ENCODE measurements at places on chromosomes 16 and 17. TPM values are rescaled to one million over a fixed set of nuclear protein-coding genes. Genes with fewer than 3 reads are reported as not detected.

DNA sequence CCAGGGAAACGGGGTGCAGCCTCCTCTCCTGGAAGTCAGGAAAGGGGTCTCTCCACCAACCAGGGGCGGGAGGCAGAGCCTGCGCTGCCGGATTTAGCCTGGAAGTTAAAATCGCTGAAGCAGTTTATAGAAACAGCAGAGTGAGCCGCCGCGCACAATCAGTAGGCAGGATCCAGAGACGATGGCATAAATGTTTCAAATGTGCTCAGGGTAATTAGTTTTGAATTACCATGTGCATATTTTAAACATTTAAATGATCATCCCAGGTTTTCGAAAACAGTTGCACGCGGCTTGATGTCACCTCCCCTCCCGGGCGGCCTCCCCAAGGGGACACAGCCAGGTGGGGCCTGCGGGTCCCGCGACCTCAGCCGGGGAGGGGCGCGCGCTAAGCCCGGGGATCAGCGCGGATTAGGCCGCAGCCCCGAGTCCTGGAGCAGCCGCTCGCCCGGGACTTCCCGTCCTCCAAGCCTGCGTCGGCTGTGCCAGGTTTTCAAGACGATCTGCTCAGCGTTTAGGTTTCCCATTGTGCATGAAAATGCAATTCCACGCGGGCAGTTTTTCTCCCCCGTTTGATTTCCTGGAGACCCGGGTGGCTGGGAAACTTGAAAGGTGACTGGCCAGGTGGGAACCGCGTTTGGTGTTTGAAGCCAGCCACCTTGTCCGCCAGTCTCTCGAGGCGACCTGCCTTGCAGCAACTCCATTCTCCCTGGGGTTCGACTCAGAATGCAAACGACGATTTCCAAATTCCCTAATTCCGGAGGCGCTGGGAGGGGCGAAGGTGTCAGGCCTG lies 78.3 kb downstream of the RPA1 start:
- H3K27me3 ChIP-seq, result peaks cover 19% of the 10 kb centered on the region
- DNase-seq, result no peak
- H3K27ac ChIP-seq, result peak overlapping the region; percentile 15
- H3K4me3 ChIP-seq, result peak overlapping the region; percentile 41
- H3K4me1 ChIP-seq, result peaks cover 40% of the 10 kb centered on the region

DNA sequence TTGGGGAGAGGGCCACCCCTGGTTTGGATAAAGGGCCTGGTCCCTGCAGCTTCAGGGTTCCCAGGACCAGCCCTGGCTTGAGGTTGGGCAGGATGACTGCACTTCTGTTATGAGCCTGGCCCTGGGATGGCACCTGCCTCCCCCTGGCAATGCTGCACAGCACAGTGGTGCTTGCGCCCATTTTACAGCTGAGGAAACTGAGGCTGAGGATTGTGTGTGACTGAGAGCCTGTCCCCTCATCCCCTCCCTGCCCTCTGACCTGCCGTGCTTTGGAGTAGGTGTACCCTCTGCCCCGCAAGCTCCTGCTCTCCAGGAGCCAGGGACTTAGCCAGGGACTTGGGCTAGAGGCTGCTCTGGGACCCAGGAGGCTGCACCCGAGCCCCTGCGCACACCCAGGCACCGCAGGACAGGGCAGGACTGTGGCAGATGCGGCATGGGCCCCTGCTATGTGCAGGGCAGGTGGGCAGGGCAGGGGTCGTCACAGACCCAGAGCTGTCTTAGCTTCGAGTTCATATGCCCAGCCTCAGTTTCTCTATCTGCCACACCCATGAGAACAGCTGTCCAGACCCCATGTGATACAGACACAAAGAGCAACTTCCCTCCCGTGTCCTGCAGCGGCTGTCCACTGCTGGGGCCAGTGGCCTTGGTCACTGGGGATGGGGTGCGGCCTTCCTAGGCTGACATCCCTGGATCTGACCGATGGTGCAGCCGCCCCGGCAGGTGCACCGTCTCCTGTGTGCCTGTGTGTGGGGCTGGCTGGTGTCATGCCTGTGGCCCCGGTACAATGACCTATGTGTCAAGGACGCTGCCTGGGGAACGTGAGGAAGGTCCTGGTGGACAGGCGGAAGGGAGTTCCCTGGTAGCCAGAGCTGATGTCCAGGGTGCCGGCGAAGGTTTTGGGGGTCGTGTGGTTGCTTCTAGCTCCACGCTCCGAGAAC lies 36.6 kb downstream of the BAHCC1 start:
- peaks cover 90% of the 10 kb centered on the region for H3K4me1 ChIP-seq
- H3K27me3 ChIP-seq, result no peaks in the 10 kb centered on the region

DNA sequence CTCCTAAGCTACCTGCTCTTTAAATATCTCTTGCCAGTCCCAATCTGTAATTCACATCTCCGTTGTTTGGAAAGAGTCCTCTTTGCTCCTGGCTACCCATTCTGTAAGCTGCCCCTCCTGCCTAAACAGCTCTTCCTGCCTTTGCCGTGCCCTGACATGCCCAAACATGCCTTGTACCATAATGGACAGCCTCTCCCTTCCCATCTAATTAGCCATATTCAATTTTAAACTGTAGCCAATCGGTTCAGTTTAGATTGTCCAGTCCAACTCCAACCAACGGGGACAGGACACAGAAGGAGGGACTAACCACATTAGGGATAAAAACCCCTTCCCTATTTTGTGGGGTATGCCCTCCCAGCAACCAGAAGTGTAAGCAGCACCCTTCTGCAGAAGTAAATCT lies 30.6 kb upstream of the CLEC3A start:
- H3K36me3 ChIP-seq, result no peaks in the 10 kb centered on the region
- no peak overlapping the region for H3K4me3 ChIP-seq
- no peak for DNase-seq
- no peak overlapping the region for H3K27ac ChIP-seq
- no peaks in the 10 kb centered on the region for H3K27me3 ChIP-seq
- no peaks in the 10 kb centered on the region for H3K4me1 ChIP-seq

DNA sequence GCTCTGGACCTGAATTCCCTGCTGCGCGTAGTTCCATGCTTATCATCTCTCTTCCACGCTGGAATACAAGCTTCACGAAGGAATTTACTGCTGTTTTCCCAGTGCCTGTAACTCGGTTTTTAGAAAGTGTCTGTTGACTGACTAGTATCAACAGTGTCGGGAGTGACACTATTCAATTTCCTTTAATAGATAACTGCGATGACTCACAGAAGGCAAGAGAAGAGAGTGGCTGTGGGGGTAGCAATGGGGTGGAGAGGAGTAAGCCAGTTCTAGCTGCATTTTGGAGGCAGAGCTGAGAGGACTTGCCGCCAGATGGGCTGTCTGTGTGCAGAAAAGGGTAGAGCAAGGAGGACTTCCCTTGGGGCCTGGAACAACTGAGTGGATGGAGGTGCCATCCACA lies 25.2 kb downstream of the B4GALNT2 start:
- DNase-seq, result no peak
- H3K36me3 ChIP-seq, result no peaks in the 10 kb centered on the region
- H3K4me3 ChIP-seq, result no peak overlapping the region
- H3K27me3 ChIP-seq, result peaks cover 6% of the 10 kb centered on the region
- H3K27ac ChIP-seq, result no peak overlapping the region

The ITGAX gene
- total RNA-seq, result 2.8 TPM

GRCh38 chr16:23378921-23379320 lies 74.1 kb downstream of the COG7 start:
- H3K4me1 ChIP-seq, result no peaks in the 10 kb centered on the region
- H3K27ac ChIP-seq, result no peak overlapping the region
- H3K4me3 ChIP-seq, result no peak overlapping the region
- H3K36me3 ChIP-seq, result peaks cover 4% of the 10 kb centered on the region
- H3K27me3 ChIP-seq, result no peaks in the 10 kb centered on the region
- no peak for DNase-seq

DNA sequence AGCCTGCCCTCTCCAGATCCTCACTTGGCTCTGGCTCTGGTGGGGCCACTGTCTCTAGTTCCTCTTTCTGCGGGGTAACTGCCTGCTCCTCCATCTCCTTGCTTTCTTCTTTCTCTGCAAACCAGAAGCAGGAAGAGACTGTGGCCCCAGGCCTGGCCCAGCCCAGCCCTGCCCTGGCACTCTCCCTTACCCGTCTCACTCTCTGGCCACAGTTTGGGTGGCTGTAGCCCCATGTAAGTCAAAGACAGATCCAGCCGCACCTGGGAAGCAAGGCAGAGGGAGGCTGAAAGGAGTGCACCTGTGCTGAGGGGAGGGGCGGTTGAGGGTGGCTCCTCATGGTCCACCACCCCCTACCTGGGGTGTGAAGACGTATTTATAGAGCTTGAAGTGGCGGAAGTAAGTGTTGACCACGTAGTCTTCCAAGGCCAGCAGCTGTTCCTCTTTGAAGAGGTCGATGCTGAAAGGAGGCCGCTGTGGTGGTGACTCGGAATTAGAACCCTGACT lies 2.8 kb downstream of the CFAP119 start:
- peaks cover 64% of the 10 kb centered on the region for H3K36me3 ChIP-seq
- DNase-seq, result no peak
- H3K4me3 ChIP-seq, result no peak overlapping the region
- no peaks in the 10 kb centered on the region for H3K27me3 ChIP-seq
- H3K4me1 ChIP-seq, result peaks cover 26% of the 10 kb centered on the region

DNA sequence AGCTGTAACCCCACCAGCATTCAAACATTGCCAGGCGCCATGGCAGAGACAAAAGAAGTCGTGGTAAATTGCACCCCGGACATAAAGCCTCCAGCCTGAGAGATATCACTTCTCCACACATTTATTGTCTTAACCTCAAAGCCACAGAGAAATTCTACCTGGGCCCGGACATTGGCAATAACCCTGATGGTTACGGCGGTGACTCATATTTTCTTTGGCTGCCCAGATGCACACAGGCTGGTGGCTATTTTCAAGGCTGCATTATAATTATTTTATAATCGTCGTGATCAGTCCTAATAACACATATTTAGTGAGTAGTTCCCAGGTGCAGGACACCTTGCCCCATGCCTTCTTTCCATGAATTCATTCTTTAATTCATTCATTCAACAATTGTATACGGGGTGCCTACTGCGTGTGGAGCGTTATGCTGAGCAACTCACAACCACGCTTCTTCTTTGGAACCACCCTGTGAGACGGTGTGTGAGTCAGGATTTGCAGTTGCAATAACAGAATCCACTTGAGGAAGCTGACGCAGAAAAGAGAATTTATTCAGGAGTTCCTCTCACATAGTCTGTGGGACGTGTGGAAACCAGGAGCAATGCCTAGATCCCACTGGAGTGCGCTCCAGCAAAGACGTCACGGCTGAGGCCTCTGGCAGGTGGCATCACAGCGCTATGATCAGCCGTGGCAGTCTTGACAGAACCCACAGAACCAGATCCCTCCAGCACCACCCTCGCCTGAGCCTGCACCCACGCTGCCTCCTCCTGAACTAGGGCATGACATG lies 245.7 kb downstream of the FOXL1 start:
- peaks cover 3% of the 10 kb centered on the region for H3K4me1 ChIP-seq
- H3K36me3 ChIP-seq, result no peaks in the 10 kb centered on the region
- no peak for DNase-seq
- H3K27ac ChIP-seq, result no peak overlapping the region

The CSH2 gene
- total RNA-seq, result not detected

The C16orf92 gene
- total RNA-seq, result not detected

The KRTAP2-2 gene
- not detected for total RNA-seq

The NME1 gene
- 52.5 TPM for total RNA-seq

The METTL26 gene
- 26.8 TPM for total RNA-seq

DNA sequence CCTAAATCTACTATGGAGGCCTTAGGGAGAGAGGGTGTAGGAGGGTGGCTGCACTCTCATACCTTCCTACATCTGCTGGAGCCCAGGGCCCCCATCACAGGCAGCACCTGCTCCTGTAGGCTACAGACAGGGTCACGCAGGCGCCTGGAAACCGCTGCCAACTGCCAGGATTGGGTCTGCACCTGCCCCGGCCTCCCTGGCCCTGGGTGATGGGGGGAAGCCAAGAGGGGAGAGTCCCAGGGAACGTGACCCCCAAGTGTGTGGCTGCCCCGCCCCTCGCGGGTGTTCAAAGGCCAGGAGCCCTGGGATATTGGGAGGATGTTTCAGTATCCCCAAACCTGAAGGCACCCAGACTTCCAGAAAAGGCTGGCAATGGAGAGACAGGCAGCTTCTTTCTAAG lies 5.6 kb upstream of the TEX19 start:
- DNase-seq, result no peak
- H3K27ac ChIP-seq, result no peak overlapping the region
- peaks cover 2% of the 10 kb centered on the region for H3K27me3 ChIP-seq

DNA sequence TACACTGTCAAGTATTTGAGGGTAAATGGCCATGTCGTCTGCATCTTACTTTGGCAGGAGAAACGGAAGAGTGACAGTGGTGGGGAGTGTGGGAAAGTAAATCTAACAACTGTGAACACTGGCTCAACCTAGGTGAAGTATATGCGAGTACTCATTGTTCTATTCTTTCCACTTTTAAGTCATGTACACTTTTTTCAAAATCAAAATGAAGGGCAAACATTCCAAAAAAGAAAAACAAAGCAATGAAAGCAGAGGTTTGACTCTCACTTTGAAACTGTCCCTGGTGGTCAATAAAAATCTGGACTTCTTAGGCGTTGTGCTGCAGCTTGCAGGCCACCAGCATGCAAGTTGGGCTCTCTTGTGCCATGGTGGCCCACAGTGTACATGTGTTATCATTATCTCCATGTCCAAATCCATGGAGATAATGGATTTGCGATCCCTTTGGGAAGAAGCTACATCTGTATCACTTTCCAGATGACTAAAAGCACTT lies 32.7 kb downstream of the STAT5B start:
- H3K27me3 ChIP-seq, result no peaks in the 10 kb centered on the region
- DNase-seq, result no peak
- H3K27ac ChIP-seq, result no peak overlapping the region
- no peak overlapping the region for H3K4me3 ChIP-seq
- peaks cover 7% of the 10 kb centered on the region for H3K4me1 ChIP-seq
- no peaks in the 10 kb centered on the region for H3K36me3 ChIP-seq

DNA sequence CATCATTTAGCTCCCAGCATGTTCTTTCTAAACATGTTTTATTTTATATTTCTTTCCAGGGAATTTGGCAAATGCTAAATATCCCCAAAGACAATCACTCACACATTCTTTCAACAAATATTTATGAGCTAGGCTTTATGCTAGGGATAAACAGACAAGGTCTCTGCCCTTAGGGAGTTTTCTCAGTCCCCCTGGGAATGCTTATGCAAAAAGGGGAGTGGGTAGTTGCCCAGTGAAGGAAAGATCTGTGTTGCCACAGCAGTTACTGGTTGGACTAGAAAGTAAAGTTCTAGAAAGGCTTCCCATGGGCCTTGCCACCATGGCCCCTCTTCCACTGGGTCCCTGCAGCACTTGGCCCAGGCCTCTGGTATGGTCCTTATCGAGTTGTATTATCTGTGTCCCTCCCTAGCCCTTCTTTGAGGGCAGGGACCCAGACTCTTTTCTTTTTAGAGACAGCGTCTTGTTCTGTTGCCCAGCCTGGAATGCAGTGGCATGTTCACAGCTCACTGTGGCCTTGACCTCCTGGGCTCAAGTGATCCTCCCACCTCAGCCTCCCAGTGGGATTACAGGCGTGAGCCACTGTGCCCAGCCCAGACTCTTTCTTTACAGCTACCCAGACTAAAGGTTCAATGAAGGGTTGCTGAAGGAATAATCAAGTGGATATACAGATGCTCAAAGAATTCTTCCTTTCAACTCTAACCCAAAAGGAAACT lies 78.0 kb downstream of the YPEL2 start:
- H3K4me3 ChIP-seq, result no peak overlapping the region
- no peak for DNase-seq
- H3K27me3 ChIP-seq, result no peaks in the 10 kb centered on the region
- H3K27ac ChIP-seq, result no peak overlapping the region
- H3K4me1 ChIP-seq, result peaks cover 14% of the 10 kb centered on the region

The WSCD1 gene
- total RNA-seq, result 24.1 TPM

The HS3ST3B1 gene
- 9.0 TPM for total RNA-seq

GRCh38 chr17:48873209-48873608 lies 19.4 kb upstream of the ATP5MC1 start:
- H3K4me3 ChIP-seq, result no peak overlapping the region
- no peaks in the 10 kb centered on the region for H3K27me3 ChIP-seq
- H3K4me1 ChIP-seq, result no peaks in the 10 kb centered on the region
- H3K36me3 ChIP-seq, result no peaks in the 10 kb centered on the region
- no peak for DNase-seq
